ENCODE measurements at places on chromosomes 5 and 9. TPM values are rescaled to one million over a fixed set of nuclear protein-coding genes. Genes with fewer than 3 reads are reported as not detected.

- DNase-seq = no peak
These were observed 29.7 kb upstream of the PPP2CA start for GRCh38 chr5:134255418-134256150.

DNA sequence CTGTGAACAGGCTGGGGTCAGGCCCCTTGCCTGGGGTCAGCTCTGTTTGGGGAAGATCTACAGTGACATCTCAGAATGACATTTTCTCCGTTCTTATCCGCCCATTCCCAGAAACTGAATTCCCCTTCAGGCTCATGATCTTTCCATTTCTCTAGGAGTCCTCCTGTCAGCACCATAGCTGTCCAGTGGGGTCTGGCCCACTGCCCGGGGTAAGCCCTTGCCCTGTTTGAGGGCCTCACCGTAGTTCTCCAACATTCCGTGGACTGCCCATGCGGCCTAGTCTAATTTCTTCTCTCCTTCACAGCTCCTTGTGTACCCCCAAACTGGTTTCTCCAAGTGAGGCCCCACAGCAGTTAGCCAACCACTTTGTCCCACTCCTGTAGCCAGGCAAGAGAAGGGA lies 68.4 kb downstream of the ENTREP1 start:
- no peak for DNase-seq

DNA sequence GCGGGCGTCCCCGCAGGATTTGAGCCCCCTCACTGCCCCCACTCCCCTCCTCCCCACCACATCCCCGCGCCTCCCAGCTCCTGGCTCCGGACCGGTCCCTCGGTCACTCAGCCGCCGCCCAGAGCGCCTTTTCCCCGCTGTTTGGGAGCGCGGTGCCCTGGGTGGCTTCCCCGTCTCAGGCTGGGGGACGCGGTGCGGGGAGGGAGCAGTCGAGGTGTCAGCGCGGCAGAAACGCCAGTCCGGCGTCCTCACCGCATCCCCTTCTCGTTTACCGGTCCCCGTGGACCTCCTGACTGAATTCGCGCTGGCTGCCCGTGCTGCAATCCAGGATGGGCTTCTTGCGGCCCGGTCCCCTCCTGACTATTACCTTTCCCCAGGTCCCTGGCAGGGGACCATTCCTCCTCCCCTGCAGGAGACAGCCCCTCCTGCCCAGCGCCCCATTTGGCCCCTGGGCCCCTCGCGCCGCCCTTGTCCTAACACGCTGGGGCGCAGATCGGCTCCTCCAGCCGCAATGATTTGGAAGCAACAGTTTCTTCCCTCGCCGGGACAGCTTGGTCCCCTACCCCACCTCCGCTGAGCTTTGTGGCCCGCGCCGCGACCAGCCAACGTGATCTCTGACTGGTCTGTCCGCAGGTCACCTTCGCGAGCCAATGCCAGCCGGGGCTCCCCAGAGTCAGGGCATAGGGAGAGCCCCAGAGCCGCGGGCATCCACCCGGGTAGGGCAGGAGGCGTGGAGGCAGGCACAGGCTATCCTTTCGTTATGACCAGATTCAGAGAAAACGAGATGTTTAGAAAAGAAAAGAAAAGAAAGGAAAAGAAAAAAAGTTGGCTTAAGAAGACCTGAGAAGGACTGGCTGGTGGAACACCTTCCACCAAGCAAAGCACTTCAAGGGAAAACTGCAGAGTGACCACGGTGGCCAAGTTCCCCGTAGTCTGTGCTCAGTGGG lies 1.2 kb downstream of the ANKRD33B start:
- no peak for DNase-seq

- no peak for DNase-seq
These were observed 277.9 kb upstream of the CDH9 start for GRCh38 chr5:27316271-27316650.

DNA sequence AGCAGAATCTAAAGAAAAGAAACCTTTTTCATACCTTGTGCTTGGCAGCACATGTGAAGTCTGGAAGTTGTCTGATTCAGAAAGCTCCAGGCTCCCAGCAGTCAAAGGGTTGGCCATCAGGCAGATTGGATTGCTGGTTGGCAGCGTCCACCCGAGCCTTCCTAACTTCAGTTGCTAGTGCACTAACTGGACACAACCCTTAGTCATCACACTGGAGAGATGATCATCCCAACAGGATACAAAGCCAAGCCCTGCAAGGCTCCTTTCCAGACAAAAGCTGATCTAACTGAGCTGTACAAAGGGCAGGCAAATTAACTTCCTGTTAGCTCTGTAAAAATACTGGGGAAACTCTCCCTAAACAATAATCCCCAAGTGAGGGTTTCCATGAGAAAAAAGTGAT lies 185.6 kb downstream of the SNX18 start:
- peak; percentile 78 for DNase-seq

The IL13 gene
- total RNA-seq = not detected

The CER1 gene
- total RNA-seq = not detected

Measured in HT-29 (cell line).